K562 (cell line): ENCODE measurements at places on chromosomes 3 and 15. TPM values are rescaled to one million over a fixed set of nuclear protein-coding genes. Genes with fewer than 3 reads are reported as not detected.

CCR8 gene
- total RNA-seq: not detected in 2 replicates

VGLL3 gene
- total RNA-seq: 0.02 and 0.09 TPM in 2 replicates

IQCH gene
- total RNA-seq: 1.9 and 3.2 TPM in 2 replicates

CYP19A1 gene
- 0.44 and 1.6 TPM in 2 replicates for total RNA-seq

GRCh38 chr3:13588221-13588701 lies 39.3 kb downstream of the FBLN2 start:
- H3K27ac ChIP-seq: no peak overlapping the region
- no peak for DNase-seq
- no peak overlapping the region for H3K4me3 ChIP-seq
- H3K27me3 ChIP-seq: peaks cover 22% of the 10 kb centered on the region

- no peaks in the 10 kb centered on the region for H3K4me1 ChIP-seq
- no peak for DNase-seq
- no peaks in the 10 kb centered on the region for H3K36me3 ChIP-seq
- H3K27me3 ChIP-seq: no peaks in the 10 kb centered on the region
- H3K4me3 ChIP-seq: no peak overlapping the region
- no peak overlapping the region for H3K27ac ChIP-seq
These were observed 162.4 kb downstream of the ADAMTSL3 start for GRCh38 chr15:83816124-83816883.

DNA sequence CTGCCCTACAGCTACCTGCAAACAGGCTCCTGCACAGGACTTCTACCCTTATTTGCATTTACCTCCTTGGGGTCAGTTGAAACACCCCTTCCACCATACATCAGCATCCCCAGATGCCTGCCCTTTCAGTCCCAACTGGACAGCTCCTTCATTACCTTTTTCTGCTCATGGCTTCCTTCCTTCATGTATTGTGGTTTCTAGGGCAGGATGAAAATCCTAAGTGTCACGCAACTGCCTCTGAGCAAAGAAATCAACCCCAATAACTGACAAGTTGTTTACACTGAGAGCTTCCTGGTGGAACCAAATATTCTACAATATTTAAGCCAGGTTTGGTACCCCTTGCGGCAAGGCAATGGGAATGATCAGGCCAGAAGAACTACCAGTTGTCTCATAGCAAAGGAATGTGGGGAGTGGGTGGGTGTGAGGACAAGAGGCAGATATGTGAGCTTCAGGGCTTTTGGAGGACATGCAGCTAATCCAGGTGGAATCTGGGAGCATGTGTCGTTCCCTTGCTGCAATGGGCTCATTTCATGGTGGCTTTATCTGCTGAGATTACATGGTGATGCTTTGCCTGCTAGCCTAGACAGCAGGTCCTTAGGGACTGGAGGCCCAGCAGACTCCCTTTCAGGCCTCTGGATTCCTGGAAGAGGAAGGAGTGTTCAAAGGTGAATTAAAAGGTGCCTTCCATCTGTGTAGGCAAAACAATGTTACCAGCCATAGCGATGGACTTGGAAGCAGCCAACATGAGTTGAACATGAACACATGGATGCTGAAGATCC lies 34.9 kb downstream of the PPCDC start:
- H3K27me3 ChIP-seq: no peaks in the 10 kb centered on the region
- H3K36me3 ChIP-seq: no peaks in the 10 kb centered on the region
- H3K4me3 ChIP-seq: no peak overlapping the region
- no peak overlapping the region for H3K27ac ChIP-seq
- no peak for DNase-seq
- H3K4me1 ChIP-seq: peaks cover 15% of the 10 kb centered on the region

- no peaks in the 10 kb centered on the region for H3K36me3 ChIP-seq
- H3K4me1 ChIP-seq: no peaks in the 10 kb centered on the region; the same call in 1 of the 2 replicates
- DNase-seq: no peak
- H3K27ac ChIP-seq: no peak overlapping the region
- no peak overlapping the region for H3K4me3 ChIP-seq
These were observed 202.7 kb upstream of the BHLHE40 start for GRCh38 chr3:4776399-4776979.

- no peak overlapping the region for H3K4me3 ChIP-seq
- peaks cover 42% of the 10 kb centered on the region for H3K27me3 ChIP-seq
- H3K4me1 ChIP-seq: no peaks in the 10 kb centered on the region
- no peaks in the 10 kb centered on the region for H3K36me3 ChIP-seq
- no peak for DNase-seq
- H3K27ac ChIP-seq: no peak overlapping the region
These were observed 108.6 kb downstream of the RPLP1 start for GRCh38 chr15:69561071-69561784.

- no peak for DNase-seq
- no peaks in the 10 kb centered on the region for H3K27me3 ChIP-seq
- peaks cover 7% of the 10 kb centered on the region; the same call in 2 of the 3 replicates for H3K4me1 ChIP-seq
- H3K36me3 ChIP-seq: peaks cover 21% of the 10 kb centered on the region; the same call in 2 of the 3 replicates
- no peak overlapping the region for H3K27ac ChIP-seq
- H3K4me3 ChIP-seq: no peak overlapping the region
These were observed 7.6 kb downstream of the TEX264 start for GRCh38 chr3:51678641-51679040.

- H3K4me3 ChIP-seq: no peak overlapping the region
- no peaks in the 10 kb centered on the region for H3K36me3 ChIP-seq
- no peak for DNase-seq
- H3K4me1 ChIP-seq: no peaks in the 10 kb centered on the region
These were observed 354.5 kb upstream of the TPRG1 start for GRCh38 chr3:188817103-188817934.

DNA sequence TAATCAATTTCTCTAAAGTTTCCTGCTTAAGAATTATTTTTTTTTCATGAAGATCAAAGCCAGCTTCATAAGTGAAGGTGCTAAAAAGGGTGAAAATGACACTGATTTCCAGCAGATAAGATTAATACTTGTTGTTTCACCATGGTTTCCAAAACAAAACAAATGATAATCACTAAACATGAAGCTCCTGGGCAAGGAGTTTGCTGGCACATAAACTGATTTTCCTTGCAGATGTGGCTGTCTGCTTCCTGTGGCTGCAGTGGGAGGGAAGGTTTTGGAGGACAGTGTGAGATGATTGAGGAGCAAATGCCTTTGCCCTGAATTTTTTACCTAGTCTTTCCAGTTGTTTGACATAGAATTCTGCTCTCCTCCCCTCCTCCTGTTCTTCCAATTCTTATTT lies 228.8 kb downstream of the DIPK2A start:
- H3K27me3 ChIP-seq: no peaks in the 10 kb centered on the region
- no peaks in the 10 kb centered on the region for H3K4me1 ChIP-seq
- DNase-seq: no peak

DNA sequence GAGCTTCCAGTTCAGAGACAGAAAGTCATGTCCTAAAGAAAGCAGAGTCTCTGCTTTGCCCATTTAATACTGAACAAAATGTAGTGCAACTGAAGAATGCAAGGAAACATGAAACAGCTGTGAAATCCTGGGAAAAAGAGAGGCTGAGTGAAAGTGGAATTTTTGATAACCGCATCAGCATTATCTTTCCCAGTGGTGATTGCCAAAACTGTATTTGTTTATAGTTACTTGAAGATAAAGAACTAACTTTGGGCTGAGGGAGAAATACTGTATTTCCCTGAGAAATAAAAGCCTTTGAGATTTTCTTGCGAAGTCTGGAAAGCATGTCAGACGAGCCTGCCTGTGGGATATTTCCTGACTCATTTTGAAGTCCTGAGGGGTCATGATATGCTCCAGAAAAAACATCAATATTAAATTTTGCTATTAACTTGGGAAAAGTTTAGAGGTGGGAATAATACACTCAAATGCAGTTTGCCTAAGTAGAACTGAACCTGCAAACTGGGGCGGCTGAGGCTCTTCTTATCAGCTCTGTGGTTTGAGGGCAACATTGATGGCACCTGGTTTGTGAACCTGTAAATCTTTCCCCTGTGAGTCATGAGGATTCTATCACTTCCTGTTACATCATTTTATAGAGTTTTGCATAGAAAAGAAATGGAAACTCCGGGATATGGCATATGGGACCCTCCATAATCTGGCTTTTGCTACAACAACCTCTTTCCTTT lies 855.3 kb downstream of the MCTP2 start:
- H3K36me3 ChIP-seq: no peaks in the 10 kb centered on the region
- no peaks in the 10 kb centered on the region; the same call in 2 of the 3 replicates for H3K4me1 ChIP-seq
- no peak overlapping the region for H3K4me3 ChIP-seq
- H3K27me3 ChIP-seq: no peaks in the 10 kb centered on the region
- no peak overlapping the region for H3K27ac ChIP-seq

DNA sequence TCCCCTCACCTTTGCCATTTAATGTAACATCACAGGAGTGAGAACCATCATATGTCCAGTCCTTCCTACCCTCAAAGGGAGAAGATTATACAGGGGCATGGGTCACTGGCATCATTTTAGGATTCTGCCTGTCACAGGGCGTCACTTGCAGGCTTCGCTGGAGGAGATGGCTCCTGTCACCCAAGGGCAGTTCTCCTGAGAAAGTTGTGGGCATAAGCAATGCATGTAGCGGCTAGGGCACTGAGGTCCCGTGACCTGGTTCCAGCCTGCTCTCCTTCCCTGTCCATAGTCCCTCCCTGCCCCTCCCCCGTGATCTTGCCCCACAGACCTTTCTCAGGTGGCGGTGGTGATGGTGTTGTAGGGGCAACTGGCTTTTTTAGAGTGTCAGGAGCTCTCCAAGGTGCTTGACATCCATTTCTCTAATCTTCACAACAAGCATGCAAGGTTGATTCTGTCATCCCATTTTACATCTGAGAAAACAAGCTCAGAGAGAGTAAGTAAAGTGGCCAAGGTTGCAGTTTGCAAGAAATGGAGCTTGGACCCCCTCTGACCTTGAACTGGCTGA lies 241.5 kb upstream of the CTDSPL start:
- H3K4me3 ChIP-seq: no peak overlapping the region
- H3K27me3 ChIP-seq: peaks cover 2% of the 10 kb centered on the region; the same call in 1 of the 3 replicates
- no peaks in the 10 kb centered on the region for H3K36me3 ChIP-seq
- no peak for DNase-seq
